ENCODE measurements at places on chromosomes 5 and 9.

DNA sequence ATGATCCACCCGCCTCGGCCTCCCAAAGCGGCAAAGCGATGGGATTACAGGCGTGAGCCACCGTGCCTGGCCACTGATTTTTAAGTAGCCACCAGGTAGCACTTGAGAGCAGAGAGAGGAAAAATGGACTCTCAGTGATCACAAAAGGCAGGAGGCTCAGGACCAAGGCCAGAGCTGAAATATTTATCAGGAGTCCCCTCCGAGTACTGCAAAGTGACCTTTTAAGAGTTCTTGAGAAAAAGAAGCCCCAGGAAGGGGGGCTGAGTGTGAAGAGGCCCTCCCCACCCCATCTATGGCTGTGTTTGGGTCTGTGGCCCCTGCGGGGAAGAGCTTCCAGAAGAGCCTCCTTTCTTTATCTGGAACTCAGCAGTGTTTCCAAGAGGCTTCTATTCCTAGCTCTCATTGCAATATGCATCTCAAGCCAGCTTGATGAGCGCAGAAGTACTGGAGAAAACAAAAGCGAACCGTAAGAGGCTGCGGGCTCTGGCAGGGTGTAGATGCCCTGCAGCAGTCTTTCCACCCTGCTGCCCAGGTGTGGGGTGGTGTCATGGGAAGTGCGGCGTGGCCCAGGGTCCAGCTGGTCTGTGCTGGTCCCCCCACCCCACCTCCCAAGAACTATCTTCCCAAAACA, 75.5 kb upstream of the CDK20 start:
- no peak for DNase-seq

DNA sequence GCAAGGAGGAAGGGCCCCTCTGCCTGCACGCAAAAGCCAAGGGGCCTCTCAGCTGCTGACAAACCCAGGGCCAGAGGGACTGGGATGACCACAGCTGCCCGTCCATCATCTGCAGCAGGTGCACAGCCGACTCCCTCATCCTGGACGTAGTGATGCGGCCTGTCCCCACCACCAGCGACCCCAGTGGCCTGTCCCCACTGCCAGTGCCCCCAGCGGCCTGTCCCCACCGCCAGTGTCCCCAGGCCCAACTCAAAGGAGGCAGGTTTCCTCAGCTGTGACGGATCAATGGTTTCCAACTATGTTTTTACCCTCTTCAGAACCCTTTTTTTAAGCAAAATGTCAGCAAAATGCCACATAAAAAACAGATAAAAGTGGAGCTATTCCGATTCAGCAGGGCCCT, 62.5 kb downstream of the VAV2 start:
- no peak for DNase-seq

DNA sequence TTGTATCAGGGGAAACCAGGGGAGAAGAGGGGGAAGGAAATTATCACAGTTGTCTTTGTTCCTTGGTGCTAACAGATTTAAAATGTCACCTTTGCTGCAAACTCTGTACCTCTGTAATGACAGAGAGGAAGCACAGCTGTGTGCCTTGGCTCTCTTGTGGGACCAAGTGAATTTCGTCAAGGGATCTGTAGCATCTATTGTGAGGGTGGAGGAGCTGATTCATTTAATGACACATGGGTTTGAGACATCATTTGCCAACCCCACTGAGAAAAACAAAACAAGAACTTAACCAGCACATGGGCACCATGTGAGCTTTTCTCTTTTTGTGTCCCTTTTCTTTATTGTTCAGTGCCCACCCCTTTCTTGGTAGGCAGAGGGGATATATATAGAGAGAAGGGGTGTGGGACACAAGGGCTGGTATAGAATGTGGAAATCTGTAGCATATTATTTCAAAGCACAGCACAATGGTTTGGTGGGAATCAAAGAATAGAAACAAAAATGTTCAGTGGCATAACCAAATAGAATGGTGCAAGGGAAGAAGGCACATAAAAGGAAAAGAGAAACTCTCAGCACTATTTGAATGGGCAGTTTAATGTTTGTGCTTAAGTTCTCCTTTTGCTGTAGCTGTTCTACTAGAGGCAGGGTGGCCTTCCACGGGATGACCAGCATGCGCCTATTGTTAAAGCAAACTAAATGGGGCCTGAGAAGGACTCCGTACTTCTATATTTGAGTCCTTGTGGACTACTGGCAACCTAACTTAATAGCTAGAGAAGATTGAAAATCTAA, 63.3 kb downstream of the LIX1 start:
- no peak for DNase-seq

DNA sequence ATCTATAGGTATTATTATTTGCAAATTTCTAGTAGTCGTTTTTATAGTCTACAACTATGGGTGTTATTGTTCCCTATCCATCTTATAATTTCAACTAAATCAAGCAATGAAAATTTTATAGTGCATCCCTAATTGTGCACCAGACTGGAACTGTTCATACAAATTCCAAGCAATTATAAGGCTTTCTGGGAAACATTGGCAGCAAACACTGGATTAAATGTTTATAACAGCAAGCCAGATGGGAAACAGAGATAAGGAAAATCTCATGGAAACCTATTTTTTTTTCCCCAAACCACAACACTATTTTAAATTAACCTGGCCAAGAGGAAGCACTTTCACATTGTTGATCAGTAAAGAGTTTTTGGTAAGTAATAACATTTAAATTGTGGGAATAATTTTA, 524.3 kb downstream of the RASEF start:
- DNase-seq, result no peak

GRCh38 chr5:35924950-35925722, 13.3 kb downstream of the CAPSL start:
- DNase-seq, result no peak

- no peak for DNase-seq
These were observed 31.8 kb upstream of the ERAP2 start for GRCh38 chr5:96844481-96844990.

GRCh38 chr9:95756986-95757385, 118.5 kb upstream of the ERCC6L2 start:
- DNase-seq, result no peak

DNA sequence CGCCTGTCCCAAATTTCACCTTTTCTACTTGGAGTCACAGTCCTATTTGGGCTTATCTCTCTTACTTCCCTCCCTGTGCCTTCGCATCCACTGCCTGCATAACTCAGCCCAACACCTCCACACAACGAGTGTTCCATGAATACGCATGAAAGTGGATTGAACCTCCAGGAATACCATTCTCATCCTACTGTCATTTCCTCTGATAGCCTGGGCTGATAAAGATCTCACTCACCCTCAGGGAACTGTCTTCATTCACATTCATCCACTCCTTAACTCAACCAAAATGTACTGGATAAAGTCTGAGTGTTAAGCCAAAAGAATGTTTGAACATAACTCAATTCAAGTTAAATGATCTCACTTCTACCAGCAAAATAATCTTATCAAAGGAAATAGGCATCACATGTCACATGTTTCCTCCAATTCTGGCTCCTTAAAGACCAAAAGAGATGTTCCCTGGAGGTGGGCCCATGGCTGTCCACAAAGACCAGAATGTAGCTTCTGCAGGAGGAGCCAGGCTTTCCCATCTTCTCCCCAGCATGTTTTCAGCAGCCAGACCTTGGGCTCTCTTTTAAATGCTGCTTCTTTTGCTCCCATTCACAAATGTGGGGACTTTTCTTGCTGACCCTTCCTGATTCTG, 28.4 kb upstream of the TRIO start:
- DNase-seq, result no peak

DNA sequence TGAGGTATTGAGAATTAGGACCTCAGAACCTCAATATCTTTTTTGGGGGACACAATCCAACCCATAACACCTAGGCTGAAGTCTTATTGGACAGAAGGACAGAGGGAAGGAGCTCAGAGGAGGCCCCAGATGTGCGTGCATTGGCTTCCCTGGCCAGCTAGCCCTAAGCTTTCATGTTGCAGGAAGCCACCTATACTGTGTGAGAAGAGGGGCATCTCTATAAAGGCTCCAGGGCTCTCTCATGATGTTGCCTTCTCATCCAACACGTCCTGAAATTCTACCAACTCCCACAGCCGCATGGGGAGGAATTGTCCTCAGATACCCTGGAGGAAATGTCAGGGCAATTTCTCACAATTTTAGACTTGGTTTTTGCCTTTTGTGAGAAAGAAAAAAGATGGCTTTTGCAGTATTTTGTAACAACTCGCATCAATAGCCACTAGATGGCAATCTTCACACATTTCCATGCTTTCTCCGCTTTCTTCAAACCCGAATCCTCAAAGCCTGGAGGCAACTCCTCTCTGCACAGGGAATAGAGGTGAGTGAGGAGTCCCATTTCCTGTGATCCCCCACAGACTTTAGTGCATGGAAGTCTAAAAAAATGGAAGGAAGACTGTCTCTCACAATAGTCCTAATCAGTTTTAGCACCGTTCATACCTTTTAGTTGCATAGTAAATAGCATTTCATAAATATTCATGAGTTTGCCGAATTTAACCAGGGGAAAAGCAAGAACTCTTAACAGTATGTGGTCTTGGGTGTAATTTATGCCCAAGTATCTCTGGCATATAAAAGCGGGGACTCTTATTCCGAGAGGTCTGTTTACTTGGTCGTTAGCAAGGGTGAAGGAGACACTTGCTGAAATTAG, 7.4 kb upstream of the PPP3R2 start:
- DNase-seq, result peak; percentile 22

DNA sequence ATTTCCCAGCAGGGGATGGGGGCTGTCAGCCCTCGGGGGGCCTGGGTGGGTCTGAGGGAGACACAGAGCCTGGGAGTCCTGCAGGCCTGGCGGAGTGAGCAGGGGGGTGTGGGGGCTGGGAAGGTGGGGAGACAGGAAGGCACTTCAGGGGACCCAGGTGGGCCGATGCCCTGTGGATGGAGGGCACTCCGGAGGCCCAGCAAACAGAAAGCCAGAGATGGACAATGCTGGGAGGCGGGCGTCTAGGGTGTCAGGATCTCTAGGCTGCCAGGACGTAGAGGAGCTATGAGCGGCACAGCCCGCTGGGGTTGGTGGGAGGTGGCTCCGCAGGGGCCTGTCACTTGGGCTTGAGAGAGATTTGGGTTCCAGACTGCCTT, 87.6 kb upstream of the COL5A1 start:
- DNase-seq, result no peak

- DNase-seq, result no peak
These were observed 19.6 kb downstream of the TENT4A start for GRCh38 chr5:6732634-6733410.

- DNase-seq, result no peak
These were observed 74.5 kb downstream of the ADAMTS2 start for GRCh38 chr5:179270581-179271427.

DNA sequence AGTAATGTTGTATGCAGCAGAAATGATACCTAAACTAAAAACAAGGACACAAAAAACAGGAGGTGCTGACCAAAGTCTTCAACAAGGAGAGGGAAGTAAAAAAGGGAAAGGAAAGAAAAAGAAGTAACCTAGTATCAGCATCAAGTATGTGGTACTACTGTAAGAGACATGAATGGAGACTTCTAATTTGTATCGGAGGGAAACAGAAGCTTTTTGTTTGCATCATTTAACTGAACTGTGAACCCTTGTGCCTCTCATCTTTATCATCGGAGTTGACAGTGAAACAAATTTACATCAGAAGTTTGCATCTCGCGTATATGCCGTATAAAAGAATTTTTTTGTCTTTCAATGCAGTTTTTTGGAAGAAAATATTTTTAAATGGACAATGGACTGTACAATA, 6.3 kb downstream of the SRP19 start:
- DNase-seq, result no peak

- DNase-seq, result no peak
These were observed 49.2 kb downstream of the ANXA2R start for GRCh38 chr5:42990892-42991291.

- no peak for DNase-seq
These were observed 13.8 kb downstream of the HNRNPK start for GRCh38 chr9:83966209-83966582.

- no peak for DNase-seq
These were observed 147.6 kb downstream of the RPS23 start for GRCh38 chr5:82130602-82131001.

DNA sequence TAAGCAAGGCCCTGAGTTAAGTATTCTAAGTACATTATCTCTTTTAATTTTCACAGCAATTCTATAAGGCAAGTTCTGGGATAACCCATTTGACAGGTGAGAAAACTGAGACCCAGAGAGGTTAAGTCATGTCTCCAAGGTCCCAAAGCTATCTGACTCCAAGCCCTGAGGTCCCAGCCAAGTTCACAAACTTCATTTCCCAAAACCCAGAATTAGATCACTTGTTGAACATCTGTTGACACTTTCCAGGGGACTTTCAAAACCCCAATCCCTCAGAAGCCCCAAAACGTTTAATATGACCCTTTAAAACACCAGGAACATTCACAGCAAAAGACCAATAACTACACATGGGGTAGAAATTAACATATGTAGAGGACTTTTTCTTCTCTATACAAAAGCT, 72.0 kb downstream of the SH3TC2 start:
- DNase-seq, result no peak

All from NCI-H2029 treated with DMSO at 0.1 percent for 48 hours (cell line).